ENCODE measurements at places on chromosomes 1 and 21.

DNA sequence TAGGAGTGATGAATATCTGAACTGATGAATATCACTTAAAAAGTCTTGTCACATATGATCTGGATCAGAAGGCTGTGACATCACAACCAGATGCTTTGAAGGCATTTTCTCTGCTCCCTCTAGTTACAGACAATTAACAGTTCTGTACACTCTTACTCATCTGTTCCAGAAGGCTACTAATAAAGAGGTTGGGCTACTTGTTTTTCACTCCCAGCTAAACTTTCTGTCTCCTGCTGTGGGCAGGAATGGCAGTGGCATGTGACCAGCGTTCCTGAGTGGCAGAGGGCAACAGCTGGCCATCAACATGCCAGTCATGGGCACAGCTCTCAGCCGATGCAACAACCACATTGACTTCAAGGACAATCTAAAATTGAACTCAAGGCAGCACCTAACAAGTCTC lies 66.7 kb downstream of the SLC45A1 start:
- no peak for DNase-seq

GRCh38 chr1:110150330-110151174 lies at the start of gene SLC6A17:
Gene SLC6A17, plus strand, starts transcription at chr1:110150494. Its CDS starts 16,436 bp downstream, at chr1:110166930.
- DNase-seq: no peak

- DNase-seq: no peak
Measured at GRCh38 chr1:169081503-169082123, 24.9 kb upstream of the ATP1B1 start.

GRCh38 chr1:65231718-65232330 lies 77.5 kb upstream of the DNAJC6 start:
- peak; percentile 86 for DNase-seq

- DNase-seq: no peak
Measured at GRCh38 chr1:92993581-92993980, 32.3 kb upstream of the DIPK1A start.

DNA sequence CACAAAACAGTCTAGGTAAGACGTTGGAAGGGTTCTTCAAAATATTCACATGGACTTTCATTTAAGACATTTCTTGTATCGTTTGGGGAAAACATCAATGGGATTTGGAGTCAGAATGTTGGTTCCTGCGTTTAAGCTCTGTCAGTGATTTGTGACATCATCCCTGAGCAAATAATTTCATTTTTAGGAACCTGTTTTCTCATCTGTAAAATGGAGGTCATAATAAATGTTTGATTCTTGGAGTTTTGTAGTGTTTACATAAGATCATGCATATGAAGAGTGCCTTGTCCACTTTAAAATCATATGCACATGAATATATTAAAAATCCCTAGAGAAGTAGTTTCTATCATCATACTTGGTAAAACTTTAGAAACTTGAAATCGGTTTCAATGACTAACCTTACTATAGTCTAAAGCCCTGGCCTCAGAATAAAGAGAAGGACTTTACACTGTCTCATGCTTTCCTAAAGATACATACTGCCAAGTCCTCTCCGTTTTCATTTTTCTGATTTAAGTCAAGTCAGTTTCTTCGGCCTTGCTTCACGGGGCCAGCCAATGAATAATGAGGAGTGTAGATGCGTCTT lies 178.4 kb downstream of the ADSS2 start:
- DNase-seq: no peak

DNA sequence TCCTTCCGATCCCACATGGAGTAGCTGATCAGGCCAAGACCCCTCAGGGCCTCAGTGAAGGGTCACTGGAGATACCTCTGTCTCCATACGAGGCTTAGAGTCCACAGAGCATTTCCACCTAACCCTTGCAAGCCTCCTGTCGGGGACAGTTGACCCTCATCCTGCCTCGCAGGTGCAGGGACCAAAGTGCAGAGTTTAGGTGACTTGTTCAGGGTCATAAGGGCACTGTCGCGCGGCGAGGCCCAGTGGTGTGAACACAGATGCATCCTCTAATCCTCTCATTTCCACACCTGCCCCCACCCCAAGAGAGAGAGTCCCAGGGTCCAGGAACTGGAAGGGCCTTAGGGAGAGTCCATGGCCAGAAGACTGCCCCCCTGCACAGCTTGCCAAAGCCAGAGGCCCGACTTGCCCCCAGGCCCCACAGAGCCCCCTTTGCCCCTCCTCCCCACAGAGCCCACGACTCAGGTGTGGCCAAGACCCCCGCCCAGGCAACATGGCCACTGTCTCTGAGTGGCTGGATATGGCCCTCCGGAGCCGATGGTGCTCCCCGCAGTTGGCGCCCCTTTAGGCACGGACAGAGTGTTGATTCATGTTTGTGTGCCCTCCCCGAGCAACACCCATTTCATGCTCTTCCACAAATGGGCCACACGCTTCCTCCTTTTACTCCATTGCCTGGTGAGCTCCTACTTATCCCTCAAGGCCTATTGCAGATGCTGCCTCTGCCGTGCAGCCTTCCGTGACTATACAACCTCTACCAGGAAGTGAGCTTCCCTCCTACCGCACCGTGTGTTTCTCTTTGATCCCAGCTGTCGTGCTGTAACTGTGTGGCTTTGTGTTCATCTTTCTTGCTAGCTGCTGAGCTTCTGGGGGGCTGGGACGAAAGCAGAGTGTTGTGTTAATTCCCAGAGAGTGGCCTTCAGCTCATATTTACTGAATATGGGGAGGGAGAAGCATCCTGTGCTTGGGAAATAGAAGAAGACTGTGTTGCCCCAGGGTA lies 1.7 kb downstream of the TRPM2 start:
- no peak for DNase-seq

GRCh38 chr1:151288502-151288901 lies 6.4 kb downstream of the ZNF687 start:
- DNase-seq: no peak

DNA sequence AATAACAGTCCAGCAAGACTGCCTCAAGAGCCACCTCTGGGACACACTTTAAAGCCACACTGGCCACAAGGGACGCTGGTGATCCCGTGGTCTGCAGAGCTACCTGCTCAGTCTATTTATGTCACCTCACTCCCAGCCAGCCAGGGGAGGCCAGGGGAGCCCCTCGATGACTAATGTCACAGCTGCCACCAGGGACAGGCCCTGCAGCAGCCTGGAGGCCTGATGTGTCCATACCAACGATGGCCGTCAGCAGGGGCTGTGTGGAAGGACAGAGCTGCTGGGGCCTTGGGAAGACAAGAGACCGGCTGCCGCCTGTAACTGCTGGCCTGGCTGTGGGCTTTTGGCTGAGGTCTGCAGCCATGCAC lies 71.0 kb downstream of the SIK1 start:
- DNase-seq: no peak

DNA sequence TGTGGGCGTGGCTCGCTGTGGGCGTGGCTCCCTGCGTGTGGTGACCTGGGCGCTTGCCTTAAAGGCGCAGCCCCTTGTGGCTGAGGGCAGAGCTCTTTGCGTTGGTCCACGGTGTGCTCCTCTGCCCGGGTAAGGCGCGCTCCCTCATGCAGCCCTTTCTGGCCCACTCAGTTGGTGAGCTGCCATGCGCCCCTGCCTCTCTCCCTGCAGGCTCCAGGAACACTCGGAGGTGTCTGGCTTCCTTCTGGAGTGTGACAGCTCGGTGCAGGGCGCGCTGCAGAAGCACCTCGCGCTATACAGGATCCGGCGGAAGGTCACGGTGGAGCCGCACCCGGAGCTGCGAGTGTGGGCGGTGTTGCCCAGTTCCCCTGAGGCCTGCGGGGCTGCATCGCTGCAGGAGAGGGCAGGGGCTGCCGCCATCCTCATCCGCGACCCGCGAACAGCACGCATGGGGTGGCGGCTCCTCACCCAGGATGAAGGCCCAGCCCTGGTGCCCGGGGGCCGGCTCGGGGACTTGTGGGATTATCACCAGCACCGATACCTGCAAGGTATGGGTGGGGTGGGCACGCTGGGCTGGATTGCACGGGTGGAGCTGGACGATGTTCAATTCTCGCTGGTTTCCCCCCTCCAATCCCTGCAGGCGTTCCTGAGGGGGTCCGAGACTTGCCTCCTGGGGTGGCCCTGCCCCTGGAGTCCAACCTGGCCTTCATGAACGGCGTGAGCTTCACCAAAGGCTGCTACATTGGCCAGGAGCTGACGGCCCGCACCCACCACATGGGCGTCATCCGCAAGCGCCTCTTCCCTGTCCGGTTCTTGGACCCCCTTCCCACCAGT lies 9.1 kb downstream of the IBA57 start:
- peak; percentile 54 for DNase-seq

DNA sequence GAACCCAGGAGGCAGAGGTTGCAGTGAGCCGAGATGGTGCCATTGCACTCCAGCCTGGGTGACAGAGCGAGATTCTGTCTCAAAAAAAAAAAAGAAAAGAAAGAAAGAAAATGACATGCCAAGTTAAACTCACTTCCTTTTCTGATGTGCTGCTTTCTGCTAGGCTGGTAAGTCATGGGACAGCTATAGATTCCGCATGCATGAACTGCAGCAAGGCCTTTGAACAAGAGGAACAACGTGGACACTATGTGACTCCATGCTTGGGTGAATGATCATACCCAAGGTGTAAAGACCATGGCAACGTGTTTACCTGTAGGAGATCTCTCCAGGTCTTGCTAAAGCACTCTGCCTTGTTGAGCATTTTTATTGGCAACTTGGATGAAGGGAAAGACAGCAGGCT lies 10.3 kb upstream of the TTF2 start:
- DNase-seq: no peak

DNA sequence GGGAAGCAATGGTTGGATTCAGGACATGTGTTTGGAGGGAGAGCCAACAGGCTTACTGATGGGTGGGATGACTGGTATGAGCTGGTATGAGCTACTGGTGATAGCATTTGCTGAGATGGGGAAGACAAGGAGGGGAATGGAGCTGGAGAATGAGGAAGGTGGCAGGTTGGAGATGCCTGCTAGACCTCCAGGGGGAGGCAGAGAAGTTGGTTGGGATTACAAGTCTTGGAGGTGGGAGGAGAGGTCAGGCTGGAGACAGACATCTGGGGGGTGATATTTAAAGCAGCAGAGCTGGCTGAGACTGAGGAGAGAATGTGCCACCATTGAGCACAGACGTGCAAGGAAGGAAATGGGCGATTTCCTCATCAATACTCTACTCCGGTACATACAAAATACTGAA lies 31.8 kb upstream of the ENO1 start:
- DNase-seq: no peak

DNA sequence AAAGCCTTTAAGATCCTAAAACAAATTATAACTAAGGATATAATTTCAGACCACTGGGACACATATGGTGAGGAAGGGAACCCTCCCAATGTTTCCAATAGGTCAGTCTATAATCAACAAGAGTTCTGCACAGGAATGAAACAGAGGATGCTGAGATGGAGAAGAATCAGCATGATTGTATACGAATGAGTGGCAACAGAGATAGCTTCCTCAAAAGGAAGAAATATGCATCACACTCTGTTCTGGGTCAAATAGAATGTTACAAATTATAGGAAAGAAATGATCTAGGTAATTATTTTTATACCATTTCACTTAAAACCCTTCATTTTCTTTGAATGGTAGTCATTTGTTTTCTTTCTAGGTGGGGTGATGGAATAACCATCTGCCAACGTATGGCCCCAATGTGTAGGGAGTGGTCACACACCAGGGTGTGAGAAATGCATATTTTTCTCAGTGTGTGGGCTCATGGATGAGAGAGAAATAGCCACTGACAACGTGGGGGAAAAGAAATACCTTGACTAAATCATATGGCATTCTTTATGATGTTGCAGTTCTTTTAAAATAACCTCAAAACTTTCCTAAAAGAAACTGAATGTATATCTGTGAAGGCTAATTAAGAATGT lies 104.6 kb upstream of the IVNS1ABP start:
- DNase-seq: no peak

DNA sequence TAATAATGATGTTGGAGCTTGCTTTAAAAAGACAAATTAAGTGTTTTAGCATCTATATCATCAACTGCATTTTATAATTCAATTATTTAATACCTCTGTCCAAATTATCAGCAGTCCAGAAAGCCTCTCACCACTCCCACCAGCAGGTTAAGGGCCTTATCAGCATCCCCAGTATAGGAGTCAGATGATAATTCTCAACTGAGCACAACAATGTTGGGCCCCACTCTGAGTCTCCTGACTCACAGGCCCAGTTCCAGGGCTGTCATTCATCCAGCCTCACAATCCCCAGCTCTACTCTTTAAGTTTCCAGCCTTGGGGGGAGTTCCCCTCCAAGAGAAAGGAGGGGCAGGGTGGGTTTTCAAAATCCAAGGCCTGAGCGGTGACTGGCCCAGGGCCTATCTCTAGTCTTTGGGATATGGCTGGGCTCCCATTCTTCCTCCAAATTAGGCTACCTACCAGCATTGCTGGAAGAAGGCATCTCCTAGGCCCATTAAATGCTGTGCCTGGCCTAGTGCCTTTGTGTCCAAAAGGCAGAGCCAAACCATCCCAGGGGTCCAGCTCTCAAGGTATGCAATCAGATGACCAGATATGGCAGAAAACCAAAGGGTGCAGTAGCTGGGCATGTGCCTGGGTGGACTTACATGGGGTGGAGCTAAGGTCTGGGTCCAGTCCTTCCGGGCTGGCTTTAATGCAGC lies 134.1 kb downstream of the GLUL start:
- DNase-seq: peak; percentile 98

DNA sequence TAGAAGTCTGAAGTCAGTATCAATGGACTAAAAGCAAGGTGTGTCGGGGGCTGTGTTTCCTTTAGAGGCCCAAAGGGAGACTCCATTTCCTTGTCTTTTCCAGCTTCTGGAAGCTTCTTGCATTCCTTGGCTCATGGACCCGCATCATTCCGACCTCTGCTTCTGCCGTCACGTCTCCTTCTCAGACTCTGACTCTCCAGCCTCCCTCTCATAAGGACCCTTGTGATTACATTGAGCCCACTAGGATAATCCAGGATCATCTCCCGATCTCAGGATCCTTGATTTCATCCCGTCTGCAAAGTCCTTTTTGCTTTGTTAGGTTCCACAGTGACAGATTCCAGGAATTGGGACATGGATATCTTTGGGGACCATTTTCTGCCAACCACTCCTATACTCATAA lies 265.8 kb upstream of the CSF3R start:
- DNase-seq: no peak

GRCh38 chr1:92929461-92929860 lies 31.8 kb downstream of the DIPK1A start:
- no peak for DNase-seq

DNA sequence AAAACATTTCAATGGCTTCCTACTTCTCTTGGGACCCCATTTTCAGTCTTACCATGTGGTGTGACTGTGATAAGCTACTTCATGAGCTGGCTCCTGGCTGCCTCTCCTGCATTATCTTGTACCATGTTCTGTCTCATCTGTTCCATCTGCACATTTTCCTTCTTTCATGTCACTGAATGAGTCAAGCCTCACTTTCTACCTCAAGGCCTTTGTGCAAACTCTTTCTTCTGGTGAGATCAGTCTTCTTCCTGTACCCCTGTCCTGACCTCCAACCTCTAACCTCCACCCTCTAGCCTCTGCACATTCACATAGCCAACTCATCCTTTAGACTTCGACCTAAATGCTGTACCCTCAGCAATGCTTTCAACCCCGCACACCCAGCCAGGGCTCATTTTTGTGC lies 9.6 kb upstream of the FAM78B start:
- DNase-seq: no peak

All from hematopoietic multipotent progenitor cell treated with erythropoietin and hydrocortisone succinate and interleukin-3 and kit ligand, for 8 days (in vitro differentiated cells).